ENCODE measurements at places on chromosomes 7 and 10.

DNA sequence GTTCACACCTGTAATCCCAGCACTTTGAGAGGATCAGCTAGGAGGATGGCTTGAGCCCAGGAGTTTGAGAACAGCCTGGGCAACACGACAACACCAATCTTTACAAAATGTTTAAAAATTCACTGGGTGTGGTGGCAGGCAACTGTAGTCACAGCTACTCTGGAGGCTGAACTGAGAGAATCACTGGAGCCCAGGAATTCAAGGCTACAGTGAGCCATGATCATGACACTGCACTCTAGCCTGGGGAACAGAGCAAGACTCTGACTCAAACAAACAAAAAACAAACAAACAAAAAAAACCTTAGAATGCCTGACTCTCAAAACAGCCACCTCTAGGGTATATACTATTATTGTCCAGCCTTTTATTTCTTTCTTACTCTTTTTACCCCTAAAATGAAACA is 56.5 kb upstream of the PAPSS2 start:
- DNase-seq: no peak

DNA sequence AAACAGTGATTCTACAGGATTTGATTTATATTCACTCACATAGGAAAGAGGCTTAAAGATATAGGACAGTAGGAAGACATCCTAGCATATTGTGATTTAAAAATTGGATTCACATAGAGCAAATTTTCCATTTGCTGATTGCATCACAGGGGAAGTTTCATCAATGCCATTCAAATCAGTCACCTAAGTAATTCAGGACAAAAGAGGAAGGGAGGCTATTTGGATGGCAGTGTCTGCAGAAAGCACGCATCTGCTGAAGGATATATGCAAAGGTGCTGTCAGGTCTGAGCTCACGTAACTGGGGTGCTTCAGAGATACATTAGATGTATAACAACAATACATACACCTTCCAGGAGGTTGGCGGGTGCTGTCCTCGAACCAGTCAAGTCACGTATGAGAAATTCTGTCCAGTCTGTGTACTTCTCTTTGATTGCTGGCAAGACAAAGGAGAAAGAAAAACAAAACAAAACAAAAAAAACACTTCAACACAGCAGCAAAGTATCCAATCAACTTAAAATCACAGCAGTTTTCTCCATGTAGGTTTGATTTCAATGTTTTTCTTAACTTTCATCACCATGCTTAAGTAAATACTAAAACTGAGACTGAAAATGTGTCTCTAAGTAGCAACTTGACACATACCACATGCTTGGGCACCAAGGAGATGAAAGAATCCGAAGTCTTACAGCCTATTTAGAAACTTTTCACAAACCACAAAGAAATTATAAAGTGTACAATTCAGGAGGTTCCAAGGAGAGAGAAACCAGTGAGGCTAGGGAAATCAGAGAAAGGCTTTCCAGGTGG is 125.1 kb downstream of the SFMBT2 start:
- DNase-seq: peak; percentile 46

- DNase-seq: peak; percentile 81
Measured at GRCh38 chr10:68156373-68157185, 47.3 kb downstream of the MYPN start.

DNA sequence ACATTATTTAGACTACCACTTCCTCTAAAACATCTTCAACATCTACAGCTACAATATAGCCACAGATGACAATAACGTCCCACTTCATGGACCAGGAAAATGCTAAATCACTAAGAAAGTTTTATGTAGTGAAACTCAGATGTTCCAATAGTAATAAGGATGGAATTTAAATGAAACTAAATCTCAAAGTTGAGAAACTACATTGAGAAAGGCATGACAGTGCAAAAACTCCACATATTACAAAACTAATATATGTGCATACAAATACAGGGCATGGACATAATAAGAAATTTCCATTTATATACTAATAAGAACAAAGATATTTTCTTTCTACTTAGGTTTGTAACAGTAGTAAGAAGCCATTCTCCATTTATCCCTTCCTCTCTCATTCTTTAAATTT is 31.1 kb downstream of the POT1 start:
- no peak for DNase-seq

- DNase-seq: peak; percentile 71
Measured at GRCh38 chr10:32271617-32272016, 75.3 kb downstream of the EPC1 start.

- DNase-seq: no peak
Measured at GRCh38 chr7:45073031-45073785, 15.6 kb downstream of the NACAD start.

GRCh38 chr7:114412548-114412947 is 2.1 kb upstream of the FOXP2 start:
- no peak for DNase-seq

GRCh38 chr7:30635798-30636197 is 41.1 kb downstream of the GARS1 start:
- DNase-seq: no peak

DNA sequence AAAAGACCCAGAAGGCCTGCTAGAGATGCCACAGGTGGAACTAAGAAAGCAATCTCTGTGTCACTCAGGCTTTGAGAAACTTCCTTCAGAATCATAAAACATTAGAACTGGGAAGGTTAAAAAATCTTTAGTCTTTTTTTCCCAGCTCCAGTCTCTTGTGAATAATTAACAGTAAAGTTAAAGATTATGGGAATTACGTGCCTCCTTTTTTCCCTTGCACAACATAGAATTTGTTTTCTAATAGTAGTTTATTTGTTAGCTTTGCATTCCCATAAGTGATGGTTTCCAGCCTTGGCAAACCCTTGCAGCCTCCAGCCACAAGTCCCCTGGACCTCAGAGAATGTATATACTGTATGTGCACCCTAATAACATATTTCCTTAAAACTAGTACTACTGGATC is 128.3 kb downstream of the TPST1 start:
- no peak for DNase-seq

DNA sequence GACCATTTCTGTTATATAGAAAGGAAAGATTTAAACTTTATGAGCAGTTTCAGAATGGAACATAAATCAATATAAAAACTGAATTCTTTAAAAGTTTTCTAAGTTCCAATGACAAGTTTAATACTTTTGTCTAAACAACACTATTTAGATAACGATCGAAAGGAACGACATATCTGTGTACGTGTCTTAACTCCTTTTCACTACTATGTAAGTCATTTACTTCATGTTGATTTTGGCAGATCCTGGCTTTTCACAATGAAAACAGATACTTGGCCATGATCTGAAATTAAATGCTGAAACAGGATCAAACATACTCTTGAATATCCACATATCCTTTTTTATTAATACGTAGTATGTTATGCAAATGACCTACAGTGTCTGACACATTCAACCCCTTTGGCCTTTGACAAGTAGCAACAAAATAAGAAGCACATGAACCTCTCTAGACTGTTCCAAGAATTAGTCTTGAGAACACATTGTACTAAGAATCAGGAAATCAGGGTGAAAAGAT is 41.9 kb downstream of the RNLS start:
- DNase-seq: no peak

- peak; percentile 23 for DNase-seq
Measured at GRCh38 chr7:110119883-110120581, 970.9 kb upstream of the LRRN3 start.

DNA sequence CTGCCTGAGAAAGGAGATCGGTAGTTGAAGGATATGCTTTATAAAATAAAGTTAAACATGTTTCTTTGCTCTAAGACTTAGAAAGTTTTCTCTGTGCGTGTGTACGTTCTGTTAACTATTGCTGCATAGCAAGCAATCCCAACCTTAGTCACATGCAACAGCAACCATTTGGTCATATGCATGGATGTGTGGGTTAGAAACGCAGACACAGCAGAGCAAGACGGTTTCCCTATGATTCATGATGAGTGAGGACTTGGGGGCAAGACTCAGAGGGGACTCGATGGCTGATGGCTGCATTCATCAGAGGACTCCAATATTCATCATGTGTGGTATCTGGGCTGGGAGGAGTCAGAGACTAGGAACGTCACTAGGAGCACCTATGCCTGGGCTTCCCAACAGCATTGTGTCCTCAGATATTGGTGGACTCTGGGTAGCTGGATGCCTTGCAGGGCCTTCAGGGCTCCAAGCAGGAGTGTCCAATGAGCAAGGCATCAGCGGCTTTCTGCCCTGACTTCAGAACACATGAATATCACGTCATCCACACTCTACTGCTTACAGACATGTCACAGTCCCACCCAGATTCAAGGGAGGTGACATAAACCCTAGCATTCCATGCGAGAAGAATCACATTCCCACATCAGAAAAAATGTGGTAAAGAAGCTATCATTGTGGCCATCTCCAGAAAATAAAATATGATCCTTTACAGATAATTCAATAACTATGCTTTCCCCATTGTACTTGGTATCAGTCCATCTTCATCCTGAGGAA is 731.2 kb downstream of the TNS3 start:
- no peak for DNase-seq

DNA sequence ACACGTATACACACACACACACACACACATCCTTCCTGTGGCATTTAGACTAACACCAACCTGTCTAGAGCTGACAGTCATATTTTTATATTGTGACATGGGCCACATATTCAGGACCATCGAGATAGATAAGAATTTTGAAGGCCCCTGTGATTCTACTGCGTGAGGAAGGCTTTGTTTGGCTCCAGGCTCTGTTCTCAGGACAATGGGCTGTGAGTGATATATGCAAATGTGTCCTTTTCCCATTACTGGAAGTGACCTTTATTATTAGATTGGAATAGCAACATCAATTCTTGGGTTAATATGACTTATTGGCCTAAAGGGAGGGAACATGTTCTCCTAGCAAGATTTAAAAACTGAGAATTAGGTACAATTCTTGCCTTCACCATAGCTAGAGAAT is 156.1 kb downstream of the SPAG6 start:
- no peak for DNase-seq

DNA sequence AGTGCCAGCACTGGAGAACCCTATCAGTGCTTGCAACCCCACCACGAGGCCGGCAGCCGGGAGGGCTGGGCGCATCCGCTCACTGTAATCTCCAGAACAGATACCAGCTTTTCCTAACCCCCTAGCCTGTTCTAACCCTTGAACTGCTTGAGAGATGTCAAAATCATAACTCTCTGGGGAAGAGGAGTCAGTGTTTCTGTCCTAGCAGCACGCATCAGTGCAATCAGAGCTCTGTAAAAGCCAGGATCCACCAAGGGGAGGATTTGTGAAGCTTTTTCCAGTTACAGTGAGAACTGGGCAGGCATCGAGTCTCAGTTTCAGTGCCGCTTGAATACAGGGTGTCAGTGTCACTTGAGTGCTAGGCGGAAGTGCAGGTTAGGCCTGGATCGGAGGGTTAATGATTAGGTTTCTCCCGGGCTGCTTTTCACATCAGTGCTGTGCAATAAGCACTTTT is 104.5 kb upstream of the INSYN2A start:
- no peak for DNase-seq

DNA sequence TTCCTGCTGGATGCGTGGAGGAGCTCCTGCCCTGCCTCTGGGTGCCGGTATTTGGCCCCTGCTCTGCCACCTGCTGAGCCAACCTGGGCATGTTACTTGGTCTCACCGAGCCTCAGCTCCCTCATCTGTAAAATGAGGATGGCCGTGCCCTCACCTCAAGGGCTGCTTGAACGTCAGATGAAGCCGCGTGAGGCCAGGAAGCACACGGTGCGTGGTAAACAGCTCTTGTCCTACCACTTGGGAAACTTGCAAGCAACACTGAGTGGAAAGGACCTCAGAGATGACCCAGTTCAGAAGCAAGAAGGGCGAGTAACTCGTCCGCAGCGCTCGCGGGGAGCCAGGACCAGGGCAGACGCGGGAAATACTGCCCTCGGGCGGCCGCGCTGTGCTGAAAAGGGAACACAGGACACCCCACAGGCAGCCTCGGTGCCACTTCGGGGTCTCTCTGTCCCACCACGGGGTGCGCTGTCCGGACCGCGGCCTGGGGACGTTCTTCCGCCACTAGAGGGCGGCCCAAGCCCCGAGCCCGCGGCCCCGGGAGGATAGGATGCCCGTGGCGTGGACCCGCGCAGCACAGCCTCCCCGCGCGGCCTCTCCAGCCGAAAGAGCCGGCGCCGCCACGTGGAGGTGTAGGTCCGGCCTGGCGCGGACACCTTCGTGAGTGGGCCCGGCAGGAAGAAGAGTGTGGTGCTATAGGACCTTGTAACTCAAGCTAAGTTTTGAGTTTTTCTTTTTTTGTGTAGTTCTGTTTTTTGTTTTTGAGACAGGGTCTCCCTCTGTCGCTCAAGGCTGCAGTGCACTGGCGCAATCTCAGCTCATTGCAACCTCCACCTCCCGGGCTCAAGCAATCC is 94.1 kb downstream of the PRKAG2 start:
- peak; percentile 78 for DNase-seq

GRCh38 chr7:78714356-78714755 is 739.1 kb downstream of the MAGI2 start:
- DNase-seq: no peak

DNA sequence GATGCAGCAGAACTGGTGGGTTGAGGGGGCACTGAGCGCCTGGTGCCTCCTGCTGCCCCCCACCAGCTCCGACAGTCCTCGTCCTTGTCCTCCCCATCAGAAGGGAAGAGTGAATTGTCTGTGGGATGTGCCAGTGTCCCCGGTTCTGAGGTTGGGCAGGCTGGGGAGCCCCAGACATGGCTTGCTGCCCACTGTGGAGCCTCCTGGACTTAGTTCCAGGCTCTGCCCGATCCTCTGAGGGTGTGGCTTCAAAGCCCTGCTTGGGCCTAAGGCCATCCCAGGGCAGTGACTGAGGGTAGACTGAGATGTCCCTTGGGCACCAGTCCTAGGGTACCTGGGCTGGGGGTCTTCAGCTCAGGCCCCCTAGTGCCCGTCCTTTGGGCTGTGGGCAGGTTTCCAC is 168.8 kb downstream of the RNF216 start:
- no peak for DNase-seq

- peak; percentile 31 for DNase-seq
Measured at GRCh38 chr7:125930848-125931247, 1001.2 kb upstream of the POT1 start.

GRCh38 chr10:102405108-102405571 is 9.6 kb downstream of the NFKB2 start:
- DNase-seq: no peak

- DNase-seq: no peak
Measured at GRCh38 chr7:151752037-151752436, 124.9 kb downstream of the PRKAG2 start.

DNA sequence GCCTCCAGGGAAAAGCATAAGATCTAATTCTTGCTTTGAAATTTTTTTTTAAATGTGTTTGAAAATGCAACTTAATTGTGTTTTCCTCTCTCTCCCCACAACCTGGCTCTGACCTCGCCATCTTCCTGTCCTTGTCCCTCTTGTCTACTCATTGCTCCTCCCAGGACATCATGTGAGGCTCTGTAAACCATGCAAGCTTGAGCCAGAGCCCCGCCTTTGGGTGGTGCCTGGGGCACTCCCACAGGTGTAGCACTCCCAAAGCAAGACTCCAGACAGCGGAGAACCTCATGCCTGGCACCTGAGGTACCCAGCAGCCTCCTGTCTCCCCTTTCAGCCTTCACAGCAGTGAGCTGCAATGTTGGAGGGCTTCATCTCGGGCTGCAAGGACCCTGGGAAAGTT is 9.8 kb upstream of the CDHR1 start:
- no peak for DNase-seq

DNA sequence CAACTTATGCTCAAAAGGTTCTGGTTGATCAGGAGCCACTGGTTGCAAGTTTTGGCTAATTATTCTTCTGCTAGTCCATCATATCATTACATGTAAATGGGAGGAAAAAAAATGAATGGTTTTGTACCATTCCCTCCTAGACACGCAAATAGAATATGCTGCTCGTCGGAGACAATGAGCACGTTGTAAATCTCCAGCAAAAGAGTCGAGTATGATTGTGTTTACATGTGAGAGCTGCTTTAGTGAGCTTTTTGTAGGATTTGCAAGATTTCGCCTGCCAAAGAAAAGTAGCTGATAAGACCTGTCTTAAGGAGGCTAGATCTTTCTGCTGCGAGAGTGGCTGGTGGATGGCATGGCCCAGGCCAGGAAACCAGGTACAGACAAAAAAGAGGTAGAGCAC is 109.0 kb downstream of the ZMYND11 start:
- no peak for DNase-seq

Measured in astrocyte of the hippocampus (primary cell).